Activated CD8-positive, alpha-beta memory T cell treated with anti-CD3 and anti-CD28 coated beads for 4 hours (primary cell): ENCODE measurements at places on chromosomes 2 and 18.

- no peak for DNase-seq
Observed at GRCh38 chr2:177400337-177400923, 7.9 kb downstream of the AGPS start.

- no peak for DNase-seq
Observed at GRCh38 chr2:104873689-104874054, 19.8 kb downstream of the POU3F3 start.

- DNase-seq: no peak
Observed at GRCh38 chr2:26558271-26559043, 80.5 kb upstream of the OTOF start.

DNA sequence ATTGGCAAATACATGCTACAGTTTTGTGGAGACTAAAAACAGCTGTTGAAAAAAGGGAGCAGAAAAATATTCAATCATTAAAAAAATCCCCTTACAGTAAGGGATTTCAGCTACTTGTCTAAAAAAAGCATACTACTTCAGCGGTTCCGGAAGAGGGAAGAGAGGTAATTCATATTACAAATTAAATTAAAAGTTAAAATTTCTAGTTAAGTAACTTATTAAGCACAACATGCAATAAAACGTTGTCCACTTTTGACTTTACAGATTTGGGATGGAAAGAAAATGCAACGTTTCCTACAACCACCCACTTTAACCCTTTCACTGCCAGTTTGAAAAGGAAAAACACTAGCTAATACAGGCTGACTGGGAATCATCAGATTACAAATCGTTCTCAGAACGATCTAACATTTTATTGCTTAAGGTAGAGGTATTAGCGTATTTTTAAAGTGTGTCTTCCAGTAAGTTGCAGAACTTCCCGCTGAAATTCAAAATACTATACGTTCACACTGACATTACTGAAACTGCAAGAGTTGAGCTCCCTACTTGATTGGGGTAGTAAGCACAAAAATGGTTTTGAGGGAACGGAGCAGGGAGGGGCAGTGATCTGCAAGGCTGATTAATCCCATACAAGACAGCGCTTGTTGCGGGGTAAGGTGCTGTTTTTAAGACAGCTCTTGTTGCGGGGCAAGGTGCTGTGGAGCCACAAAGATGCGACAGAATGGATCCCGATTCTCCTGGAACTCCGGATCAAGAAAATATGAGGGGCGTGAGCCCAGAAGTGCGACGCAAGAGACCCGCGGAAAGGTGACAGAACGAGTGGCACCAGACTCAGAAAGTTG, 743 bp downstream of the HADHA start:
- no peak for DNase-seq
